ENCODE measurements at places on chromosomes 16 and 17.
A peak's percentile ranks its signal among the peaks of the same experiment; 100 is the strongest.

DNA sequence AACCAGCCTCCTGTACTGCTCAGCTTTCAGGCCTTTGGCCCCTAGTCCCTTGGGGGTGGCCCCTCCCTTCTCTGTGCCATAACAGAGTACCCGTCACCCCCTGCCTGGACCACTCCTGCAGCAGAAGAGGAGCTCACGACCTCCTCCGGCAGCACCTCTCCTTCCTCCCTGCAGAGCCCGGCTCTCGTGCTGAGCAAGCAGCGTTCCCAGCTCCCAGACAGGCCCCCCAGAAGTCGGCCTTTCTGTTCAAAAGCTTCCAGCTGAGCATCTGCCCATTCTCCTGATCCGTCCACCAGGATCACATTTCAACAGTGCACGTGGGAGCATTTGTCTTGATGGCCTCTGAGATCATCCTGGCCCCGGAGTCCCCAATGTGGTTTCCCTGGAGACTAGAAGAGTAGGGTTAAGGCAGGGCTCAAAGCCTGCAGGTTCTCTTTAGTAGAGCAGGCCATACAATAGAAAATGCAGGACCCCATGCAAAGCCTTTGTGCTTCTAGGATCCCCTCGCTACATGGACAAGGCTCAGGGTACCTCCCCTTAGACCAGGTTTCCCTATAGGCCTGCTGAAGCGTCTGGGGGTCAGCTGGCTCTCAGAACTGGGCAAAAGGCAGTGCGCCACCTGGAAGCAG is 35.6 kb downstream of the NLRC3 start:
- no peak for DNase-seq

- no peak for DNase-seq
Observed at GRCh38 chr16:66899310-66899944, 19.1 kb downstream of the PDP2 start.

DNA sequence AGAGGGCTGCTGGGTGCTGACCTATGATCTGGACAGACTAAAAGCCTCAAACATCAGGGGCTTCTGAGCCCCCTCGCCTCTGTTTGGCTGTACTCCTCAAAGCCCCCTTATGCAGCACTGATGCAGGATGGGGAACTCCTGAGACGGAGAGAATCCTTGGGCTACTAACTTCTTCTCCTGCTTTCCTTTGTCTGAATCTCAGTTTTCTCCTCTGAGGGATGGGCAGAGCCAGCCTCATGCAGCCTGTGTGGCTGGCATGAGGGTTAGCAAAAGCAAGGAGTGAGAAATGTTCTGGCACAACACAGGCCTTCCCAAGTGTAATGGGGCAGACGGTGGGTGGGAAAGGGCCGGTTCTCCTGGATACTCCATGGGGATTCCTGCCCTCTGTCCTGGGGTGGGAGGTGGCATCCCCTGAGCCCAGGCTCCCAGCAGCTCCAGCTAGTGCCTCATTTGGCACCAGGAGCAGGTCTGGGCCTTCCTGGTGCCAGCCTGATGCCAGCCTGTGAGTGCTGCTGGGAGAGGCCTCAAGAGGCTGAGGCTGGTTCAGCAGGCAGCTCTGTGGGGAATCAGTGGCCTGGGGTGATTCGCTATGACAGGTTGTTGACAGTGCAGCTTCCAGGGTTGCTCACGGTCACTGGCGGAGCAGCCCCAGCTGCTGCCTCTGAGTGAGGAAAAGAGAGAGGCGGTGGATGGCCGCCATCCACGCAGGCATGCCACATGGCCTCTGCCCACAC is 4.0 kb upstream of the BRD7 start:
- peak; percentile 44 for DNase-seq

GRCh38 chr17:73710095-73710592 is 65.9 kb upstream of the SDK2 start:
- no peak for DNase-seq

DNA sequence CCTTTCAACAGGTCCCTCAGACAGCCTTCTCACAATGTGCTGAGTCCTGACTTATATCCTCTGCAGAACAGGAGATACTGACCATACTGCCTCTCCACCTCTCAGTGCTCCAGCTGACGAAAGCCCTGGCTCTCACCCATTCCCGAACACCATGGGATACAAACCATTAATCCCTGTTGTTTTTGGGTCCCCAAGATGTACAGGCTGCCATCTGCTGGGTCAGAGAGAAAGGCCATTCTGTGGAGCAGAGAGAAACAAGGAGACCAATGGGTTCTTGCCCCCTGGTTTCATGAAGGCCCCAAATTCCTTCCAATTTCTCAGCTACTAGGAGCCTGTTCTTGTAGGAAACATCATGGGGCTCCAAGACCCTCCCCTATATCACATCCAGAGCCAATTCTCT is 3.0 kb downstream of the ERN2 start:
- DNase-seq = no peak

DNA sequence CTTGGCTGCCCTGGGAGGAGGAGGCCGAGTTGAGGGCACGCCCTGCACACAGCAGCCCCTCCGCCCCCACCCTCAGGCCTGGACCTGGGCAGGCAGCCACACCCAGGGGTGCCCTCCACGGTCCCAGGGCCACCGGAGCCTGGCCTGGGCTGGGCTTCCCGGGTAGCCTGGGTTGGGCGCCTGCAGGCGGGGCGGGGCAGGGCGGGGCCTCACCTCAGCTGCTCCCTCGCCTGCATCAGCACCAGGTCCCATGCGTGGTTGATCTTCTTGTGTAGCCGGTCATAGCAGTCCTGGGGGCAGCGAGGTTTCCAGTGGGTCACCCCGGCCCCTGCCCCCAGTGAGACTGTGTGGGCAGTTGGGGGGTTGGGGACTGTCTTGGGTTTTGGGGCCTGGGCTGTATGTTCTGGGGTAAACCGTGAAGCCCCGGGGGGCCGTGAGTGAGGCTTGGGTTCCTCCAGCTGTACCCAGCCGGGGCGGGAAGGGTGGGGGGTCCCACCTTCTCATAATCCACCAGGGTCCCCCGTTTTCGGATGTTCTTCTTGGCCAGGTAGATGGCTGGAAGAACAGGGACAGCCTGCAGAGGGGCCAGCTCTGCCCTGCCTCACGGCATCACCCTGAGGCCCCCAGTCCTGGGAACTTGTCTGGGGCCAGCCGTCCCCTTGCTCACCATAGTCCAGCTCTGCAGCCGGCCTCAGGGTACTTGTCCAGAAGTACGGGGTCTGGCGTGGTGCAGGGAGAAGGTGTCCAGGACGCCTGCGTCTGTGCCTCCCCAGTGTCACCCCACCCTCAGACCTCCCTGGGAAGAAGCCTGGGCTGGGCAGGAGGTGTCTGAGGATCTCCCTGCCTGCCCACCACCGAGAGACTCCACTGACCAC is 2.0 kb downstream of the RGS11 start:
- no peak for DNase-seq

DNA sequence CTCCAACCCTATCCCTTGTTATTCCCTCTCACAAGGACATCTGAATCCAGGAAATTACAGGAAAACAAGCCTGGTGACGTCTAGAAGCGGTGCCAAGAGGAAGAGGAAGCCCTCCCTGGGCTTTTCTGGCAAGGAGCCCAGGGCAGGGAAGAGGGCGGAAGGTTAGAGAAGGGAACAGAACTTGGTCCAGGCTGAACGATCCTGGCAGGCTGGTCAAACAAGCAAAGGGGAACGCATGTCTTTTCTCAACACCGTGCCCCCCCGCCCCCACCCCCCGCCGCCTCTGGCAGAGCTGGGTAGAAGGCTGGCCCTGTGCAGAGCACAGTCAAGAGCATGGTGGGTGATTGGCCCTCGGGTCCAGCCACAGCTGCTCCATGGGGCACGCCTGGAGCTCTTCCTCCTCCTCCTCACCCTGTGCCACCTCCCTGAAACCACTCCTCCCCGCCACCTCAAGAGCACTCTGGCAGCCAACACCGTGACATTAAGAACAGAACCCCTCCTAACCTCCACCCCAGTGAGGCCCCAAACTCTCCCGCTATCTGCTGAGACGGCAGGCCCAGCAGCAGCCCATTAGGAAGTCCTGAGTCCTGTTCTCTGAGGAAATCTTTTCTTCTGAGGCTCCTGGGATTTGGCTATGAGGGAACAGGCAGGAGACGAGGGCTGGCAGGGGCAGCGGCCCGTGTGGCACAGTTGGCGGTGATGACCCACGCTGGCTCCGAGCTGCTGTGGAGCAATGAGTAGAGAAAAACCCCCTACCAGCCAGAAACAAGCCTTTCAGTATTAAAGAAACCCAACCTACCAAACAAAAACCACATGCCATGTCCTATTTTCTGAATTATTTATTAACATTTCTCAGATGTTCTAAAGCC is 7.3 kb downstream of the C16orf86 start:
- no peak for DNase-seq

DNA sequence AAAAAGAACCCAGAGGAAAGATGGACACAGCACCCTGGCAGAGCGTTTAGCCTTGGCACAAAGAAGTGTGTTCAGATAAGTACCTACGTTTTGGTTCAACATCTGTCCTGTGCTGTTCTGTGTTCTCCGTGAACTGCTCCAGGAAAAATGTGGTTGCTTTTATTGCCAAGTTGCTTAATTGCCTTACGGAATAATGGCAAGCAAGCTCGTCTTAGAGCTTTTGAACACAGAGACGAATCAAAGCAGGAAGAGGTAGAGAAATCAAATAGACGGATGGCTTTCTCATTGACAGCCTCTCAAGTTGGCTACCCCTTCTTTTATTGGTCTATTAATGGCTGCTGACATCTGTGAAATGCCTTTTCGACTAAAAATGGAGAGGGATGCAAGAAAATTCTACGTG is 911.1 kb upstream of the EEF2KMT start:
- DNase-seq = no peak

- peak; percentile 87 for DNase-seq
Observed at GRCh38 chr16:56985288-56985961, 3.9 kb upstream of the NLRC5 start.

GRCh38 chr17:78224231-78225087 is 7.0 kb upstream of the TMEM235 start:
- DNase-seq = no peak

GRCh38 chr16:69618307-69618706 is 52.5 kb downstream of the NFAT5 start:
- DNase-seq = no peak

- peak; percentile 10 for DNase-seq
Observed at GRCh38 chr16:72255786-72256185, 83.8 kb upstream of the PMFBP1 start.

DNA sequence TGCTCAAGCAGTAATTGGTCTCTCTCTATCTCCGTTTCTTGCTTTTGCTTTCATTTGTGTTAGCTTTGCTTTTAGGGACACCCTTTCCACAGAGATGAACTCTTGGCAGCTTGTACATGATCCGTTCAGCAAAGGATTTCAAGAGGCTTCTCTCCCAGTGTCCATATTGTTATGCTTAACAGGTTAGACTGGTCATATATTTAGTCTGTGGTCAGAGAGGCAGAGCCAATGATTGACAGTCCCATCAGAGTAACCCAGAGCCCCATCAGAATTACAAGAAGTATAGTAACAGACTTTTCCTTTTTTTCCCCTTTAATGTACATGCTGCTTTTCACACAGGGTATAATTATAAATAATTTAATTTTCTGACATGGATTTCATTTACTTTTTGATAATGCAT is 34.4 kb downstream of the GDPD1 start:
- no peak for DNase-seq

- no peak for DNase-seq
Observed at GRCh38 chr16:676913-677312, 1.4 kb downstream of the RHBDL1 start.

- no peak for DNase-seq
Observed at GRCh38 chr16:54009464-54010176, 277.0 kb downstream of the IRX3 start.

- DNase-seq = no peak
Observed at GRCh38 chr16:3655396-3656159, 1.1 kb downstream of the DNASE1 start.

- no peak for DNase-seq
Observed at GRCh38 chr16:88628512-88628974, 9.8 kb upstream of the IL17C start.

GRCh38 chr17:79072544-79072943 is 2.1 kb upstream of the ENGASE start:
- DNase-seq = no peak

DNA sequence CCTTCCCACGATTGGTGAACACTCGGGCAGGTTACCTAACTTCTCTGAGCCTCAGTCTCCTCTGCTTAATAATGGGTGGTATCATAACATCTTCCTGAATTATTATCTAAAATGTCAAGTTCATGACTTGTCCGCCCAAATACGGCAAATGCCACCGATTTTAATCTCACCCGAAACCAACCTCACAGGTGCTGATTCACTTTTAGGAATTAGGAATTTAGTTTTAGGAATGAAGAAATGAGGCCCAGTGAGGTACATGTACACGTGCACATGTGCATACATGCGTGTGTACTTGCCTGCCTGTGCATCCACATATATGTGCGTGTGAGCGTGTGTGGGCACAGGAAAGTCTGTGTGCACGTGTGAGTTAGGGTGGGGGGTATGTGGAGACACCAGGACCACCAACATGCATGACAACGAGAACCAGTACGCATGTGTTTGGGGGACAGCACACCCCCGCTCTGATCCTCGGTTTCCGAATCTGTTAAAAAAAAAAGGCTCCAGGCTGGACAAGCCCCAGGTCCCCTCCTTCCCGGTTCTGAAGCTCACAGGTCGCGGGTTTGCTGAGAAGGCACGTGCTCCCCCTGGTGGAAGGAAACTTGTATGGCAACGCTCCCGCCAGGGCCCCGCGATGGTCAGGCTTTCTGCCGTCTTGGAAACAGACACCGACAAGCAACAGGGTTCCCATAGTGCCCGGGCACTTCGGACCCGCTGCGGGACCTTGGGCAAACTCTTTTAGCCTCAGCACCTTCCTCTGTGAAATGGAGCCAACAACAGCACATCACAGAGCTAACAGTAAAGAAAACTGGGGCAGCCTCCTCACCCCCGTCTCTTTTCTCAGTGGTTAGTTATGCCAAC is 219.2 kb downstream of the RBFOX3 start:
- DNase-seq = peak; percentile 59

DNA sequence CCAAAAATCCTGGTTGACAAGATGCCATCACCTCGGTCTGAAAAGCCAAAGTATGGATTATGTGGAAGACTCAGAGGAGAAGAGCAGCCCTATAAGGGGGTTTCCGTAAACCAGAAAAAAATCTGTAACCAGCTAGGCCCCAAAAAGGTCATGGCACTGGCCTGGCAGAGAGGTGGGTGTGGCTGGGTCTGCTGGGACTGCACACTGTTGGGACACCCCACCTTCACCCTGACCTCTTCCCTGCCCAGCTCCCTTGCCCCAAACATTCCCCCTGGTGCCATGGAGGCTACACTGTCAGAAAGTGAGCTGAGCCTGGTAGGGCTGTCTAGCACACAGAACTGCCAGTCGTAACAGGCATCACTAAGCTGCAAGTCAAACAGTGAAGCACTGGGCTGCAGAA is 6.5 kb downstream of the SLC47A2 start:
- no peak for DNase-seq

- no peak for DNase-seq
Observed at GRCh38 chr16:896261-897199, 74.3 kb downstream of the LMF1 start.

GRCh38 chr17:47935961-47936360 is 5.4 kb upstream of the PNPO start:
- DNase-seq = peak; percentile 94

GRCh38 chr16:4314532-4315185 is 1.2 kb upstream of the GLIS2 start:
- peak; percentile 49 for DNase-seq

- DNase-seq = no peak
Observed at GRCh38 chr16:17058471-17058870, 412.3 kb downstream of the XYLT1 start.

Measured in EL (cell line).